Activated T-cell treated with anti-CD3 and anti-CD28 coated beads, Interleukin-2, amount 50 U/mL, for 48 hours (primary cell): ENCODE measurements at places on chromosomes 6 and 20.

GRCh38 chr6:14467591-14467990 is 350.0 kb downstream of the CD83 start:
- DNase-seq = no peak

DNA sequence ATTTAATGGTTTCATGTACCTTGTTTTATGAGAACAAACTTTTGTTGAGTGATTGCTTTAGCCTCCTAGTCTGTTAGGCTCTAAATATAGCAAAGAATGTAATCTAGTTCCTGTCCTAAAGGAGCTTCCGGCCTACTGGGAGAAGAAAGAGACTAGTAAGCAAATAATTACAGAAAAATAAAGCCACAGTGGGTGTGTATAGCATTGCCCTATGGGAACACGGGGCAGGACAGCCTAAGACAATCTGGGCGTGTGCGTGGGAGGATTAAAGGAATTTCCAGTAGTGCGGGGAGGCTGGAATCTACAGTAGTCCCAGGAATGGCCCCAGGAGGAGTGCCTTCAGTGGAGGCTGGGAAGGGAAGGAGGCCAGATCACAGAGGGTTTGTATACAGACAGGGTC is 98.1 kb upstream of the AKAP12 start:
- DNase-seq = no peak

DNA sequence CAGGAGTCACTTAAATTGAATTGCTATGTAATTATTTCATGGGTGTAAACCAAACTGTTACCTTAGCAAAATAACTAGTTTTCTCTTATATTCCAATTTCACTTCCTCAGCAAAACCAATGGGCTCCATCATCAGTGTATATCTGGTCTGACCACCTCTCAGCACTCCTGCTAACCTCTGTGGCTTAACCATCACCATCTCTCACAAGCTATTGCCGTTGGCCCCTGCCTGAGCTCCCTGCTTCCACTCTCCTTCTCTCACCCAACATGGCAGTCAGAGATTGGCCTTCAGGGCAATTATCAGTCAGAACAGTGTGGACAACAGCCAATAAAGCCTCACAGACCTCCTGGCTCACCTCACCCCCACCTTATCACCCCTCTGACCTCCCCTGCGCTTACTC is 124.0 kb downstream of the CARMIL1 start:
- no peak for DNase-seq

- DNase-seq = no peak
Observed at GRCh38 chr20:37475252-37475651, 45.8 kb upstream of the NNAT start.
